ENCODE measurements at places on chromosomes 16 and 17.

- no peak for ATAC-seq
These were observed 61.6 kb downstream of the TIMM22 start for GRCh38 chr17:1058423-1059130.

DNA sequence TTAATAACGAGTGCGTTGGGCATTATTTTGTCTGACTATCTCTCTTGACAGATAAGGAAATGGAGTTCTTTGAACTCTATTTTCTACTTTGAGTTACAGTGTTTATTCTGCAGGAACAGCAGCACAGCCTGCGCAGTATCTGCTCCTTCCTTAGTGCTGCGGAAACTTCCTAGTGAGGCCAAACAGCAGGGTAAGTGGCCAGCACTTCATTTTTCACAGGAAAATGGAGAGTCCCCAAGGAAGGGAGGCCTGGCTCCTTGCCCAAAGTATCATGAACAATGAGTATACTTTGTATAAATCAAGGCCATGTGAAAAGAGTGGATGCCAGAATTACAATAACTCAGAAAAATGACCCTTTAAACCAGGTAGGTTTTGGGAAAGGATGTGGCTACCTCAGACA lies 140.6 kb downstream of the VPS53 start:
- ATAC-seq = no peak

DNA sequence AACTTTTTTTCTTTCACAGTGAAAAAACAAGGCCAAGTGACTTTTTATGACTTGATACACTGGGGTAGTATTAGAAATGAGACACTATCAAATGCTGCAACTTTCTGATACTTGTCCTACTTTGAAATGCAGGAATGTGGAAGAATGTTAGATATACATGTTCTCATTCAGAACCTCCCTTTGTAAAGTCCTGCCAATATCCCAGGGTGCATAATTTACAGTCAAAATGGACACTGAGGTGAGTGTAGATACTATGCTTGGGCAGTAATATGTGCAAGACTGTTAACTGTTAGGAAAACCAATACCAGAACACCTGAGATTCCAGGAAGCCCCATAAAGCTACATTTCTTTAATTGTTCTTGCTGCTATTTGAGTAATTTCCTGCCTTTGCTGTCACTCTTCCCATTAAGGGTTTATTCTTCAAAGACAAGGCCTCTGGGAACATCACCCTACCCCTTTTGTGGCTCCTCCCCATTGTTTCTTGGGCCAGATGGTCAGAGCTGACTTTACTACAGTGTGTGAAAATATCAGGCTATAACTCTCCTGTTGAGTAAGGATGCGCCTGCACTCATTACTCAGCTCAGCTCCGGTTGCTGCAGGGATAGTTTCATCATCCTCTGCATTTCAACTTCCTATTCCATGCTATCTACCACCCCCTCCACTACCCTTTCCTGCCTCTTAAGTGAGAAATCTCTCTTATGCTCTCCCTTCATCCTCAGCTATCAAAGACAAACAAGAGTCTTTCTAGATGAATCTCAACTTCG lies 48.7 kb downstream of the TMEM100 start:
- no peak for ATAC-seq

DNA sequence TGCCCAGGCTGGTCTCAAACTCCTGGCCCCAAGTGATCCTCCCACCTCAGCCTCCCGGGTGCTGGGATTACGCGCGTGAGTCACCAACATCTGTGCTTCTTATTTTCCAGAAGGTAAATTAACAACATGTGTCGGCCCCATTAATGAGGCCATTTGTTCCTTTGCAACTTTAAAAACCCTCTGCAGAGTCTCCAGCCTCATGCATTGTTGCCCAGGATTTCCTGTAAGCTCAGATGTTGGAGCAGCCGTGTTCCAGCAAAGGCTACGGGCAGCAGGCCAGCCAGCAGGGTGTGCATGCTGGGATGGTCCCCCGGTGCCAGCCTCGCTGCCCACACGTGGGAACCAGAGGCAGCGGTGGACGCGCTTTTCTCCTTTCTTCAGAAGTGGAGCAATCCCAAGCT lies 19.1 kb upstream of the HEXD start:
- ATAC-seq = no peak

- ATAC-seq = no peak
These were observed 229.8 kb downstream of the MAF start for GRCh38 chr16:79370736-79371135.

DNA sequence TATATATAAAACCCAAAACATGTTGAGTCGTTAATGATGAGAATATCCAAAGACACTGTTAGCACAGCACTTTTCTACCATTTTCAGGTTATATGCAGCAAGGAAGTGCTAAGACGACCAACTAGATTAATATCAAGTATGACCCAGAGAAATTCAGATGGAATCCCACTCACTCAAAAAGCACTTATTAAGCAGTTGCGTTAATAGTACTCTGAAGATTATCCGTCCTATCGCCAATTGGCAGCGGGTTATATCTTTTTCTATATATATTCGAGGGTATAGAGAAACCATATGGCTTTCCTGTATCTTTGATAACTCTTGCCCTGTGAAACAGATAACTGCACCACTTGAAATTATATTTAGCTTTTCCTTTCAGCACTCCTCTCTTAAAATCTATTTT lies 1.1 kb downstream of the CRLF3 start:
- ATAC-seq = no peak

- ATAC-seq = peak; percentile 55
These were observed 33.9 kb upstream of the SEC14L1 start for GRCh38 chr17:77106874-77107358.

GRCh38 chr17:77811521-77811920 lies 147.0 kb upstream of the TNRC6C start:
- no peak for ATAC-seq

- ATAC-seq = peak; percentile 48
These were observed 9.4 kb downstream of the MAP3K14 start for GRCh38 chr17:45307290-45308015.

DNA sequence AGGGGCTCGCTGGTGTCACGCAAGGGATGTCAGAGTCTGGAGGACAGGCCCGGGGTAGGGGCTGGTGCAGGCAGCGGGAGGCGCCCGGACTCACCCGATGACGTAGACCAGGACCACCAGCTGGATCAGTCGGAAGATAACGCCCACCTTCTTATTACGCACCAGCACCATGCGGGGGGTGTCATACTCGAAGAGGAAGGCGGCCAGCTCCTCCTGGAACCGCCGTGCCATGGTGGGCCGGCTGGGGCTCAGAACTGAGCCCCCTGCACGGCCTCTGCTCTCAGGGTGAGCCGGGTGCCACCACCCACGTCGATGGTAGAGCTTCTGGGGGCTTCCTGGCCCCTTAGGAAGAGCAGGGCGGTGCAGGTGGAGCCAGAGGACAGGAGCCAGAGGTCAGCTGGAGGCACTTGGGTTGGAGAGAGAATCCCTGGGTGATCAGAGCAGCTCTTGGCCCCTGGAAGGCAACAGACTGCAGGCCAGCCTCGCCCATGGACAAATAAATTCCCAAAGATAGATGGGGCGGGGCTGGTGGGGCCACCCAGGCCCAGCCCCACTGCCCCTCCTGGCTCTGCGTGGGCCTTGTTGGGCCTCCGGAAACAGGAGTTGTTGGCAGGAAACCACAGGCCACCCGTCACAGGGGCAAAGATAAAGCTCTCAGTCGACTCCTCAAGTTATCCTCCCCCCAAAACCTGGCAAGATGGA lies at the start of gene P2RX1:
TSS of gene P2RX1 (minus strand) at position 471 of the 702 bp plus-strand sequence. CDS start at position 231, 240 bp downstream.
- no peak for ATAC-seq

- no peak for ATAC-seq
These were observed 44.5 kb downstream of the ZNRF1 start for GRCh38 chr16:75043175-75043895.

- no peak for ATAC-seq
These were observed 5.2 kb downstream of the CDH13 start for GRCh38 chr16:82631701-82632685.

DNA sequence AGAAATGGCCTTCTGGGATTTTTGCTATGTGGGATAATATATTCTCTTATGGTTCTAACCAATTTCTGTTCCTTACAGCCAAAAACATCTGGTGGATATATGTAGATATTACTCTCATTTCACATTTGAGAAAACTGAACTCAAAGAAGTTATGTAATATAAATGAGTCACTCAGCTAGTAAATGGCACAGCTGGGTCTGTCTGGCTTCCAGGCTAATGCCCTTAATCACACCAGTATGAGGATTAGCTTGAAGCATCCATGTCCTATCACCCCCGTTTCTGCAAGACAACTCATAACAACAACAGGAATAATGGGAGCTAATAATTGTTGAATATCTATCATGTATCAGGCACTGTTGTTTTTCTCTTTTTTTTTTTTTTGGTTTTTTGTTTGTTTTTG lies 34.4 kb upstream of the USP7 start:
- no peak for ATAC-seq

DNA sequence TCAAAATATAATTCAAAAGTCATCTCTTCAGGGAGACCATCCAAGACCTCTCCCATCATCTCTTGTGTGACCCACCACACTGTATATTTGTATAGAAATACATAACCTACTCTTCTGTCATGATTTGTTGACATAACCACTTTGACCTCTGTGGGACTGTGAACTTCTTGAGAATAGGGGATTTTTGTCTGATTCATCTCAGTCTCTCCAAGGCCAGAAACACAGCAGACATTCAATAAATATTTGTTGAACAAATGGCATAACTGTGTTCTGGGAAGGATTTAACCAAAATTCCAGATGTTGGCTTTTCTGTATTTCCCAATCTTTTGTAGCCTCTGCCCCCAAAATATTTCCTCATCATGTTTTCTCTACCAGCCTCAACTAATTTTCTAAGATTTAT lies 169.7 kb downstream of the CDH11 start:
- no peak for ATAC-seq

- peak; percentile 55 for ATAC-seq
These were observed 10.0 kb upstream of the NOS2 start for GRCh38 chr17:27810211-27810901.

- ATAC-seq = no peak
These were observed 5.2 kb upstream of the GSE1 start for GRCh38 chr16:85607796-85608514.

- ATAC-seq = no peak
These were observed 38.0 kb downstream of the HEATR3 start for GRCh38 chr16:50103764-50104163.

- ATAC-seq = no peak
These were observed 31.9 kb downstream of the TENT4B start for GRCh38 chr16:50185005-50185505.

GRCh38 chr17:3796110-3796821 lies 4.7 kb downstream of the ITGAE start:
- peak; percentile 84 for ATAC-seq

DNA sequence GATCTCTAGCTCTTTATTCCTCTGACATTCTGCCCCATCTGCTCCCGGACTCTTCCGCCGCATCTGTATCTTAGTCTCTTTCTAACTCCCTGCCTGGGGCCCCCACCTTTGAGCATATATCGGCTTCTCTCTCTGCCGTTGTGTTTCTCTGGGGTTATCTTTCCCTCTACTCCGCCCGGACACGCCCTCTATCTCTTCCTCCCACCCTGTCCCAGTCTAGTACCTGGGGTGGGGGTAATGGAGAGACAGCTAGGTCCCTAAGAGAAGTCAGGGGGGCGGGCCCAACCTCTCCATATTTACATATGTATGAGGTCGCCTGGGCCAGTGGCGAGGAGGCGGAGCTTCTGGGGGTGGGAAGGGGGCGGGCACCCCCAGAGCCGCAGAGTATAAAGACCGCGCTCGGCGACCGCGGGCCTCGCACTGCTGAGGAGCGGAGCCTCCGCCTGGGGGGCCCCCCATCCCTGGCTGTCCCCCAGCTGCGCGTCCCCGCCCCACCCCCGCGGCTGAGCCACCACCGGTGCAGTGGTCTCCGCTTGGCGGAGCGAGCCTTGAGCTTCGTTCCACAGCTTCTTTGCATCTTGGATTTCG lies at the start of gene ATP1B2:
TSS of gene ATP1B2 (plus strand) at position 418 of the 588 bp plus-strand sequence. CDS start 593 bp downstream, outside the sequence.
- ATAC-seq = peak; percentile 85

DNA sequence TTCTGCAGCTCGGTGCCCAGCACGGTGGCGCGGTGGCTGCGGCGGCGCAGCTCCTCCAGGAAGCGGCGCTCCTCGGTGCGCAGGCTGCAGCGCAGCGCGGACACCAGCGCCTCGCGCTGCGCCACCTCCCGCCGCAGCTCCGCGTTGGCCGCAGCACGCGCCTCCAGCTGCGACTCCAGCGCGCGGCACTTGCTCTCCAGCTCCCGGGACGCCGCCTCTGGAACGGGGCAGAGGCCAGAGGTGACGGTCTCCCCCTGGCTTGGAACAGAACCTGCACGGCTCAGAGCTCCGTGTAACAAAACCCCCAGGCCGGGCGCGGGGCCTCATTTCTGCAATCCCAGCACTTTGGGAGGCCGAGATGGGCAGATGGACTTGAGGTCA lies 13.2 kb upstream of the CLUH start:
- ATAC-seq = peak; percentile 78

DNA sequence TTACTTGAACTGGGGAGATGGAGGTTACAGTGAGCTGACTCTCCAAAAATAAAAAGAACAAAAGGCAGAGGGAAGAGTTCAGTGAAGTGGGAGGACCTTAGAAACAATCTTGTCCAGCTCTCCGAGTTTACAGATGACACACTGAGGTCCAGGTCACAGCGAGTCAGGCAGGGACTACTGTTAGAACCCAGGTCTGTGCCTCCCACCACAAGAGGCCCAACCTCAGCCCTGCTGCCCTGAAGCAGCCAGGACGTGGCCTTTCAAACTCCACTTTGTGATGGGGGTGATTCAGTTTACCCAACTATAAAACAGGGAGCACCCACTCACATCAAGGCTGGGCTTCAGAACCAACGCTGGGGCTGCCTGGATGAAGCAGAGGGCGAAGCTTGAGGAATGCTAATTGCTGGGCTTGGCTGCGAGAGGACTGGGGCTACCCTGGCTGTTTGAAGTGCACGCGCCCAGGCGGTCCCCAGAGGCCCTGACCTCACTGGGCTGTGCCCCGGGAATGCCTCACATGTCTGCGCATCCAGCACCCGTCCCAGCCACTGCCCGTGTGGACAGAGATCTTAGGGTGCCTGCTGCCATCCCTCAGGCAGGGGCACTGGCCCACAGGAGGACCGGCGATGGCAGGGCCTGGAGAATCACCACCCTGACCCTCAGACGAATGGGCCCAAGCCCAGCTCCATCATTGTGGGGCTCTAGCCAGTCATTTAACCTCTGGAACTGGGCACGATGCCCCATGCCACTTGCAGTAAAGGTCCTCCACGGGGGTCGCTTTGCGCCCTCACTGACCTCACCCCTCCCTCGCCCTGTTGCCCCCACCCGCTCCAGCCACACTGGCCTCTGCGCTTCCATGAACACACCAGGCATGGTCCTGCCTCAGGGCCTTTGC lies 11.4 kb downstream of the SLC5A10 start:
- ATAC-seq = no peak

DNA sequence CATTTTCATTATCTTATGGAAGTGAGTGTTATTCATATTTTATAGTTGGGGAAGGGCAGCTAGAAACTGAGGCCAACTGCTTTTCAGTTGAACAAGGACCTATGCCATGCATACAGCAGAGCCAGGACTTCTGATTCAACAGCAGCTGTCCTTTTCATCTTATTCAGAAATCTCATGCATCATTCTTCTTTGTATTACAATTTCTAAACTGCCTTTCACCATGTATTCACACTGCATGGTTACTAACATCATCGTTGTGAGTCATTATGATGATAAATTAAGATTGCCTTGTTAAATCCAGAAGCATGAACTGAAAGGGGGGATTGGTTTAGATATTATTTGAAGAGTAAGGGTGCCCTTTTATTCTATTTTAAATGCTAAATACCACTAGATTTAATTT lies 1470.1 kb upstream of the GOT2 start:
- no peak for ATAC-seq

- no peak for ATAC-seq
These were observed 546.2 kb downstream of the WWOX start for GRCh38 chr16:78645657-78646056.
